ENCODE measurements at places on chromosomes 3 and 15. TPM values are rescaled to one million over a fixed set of nuclear protein-coding genes. Genes with fewer than 3 reads are reported as not detected.
A peak's percentile ranks its signal among the peaks of the same experiment; 100 is the strongest.

FEZF2 gene
- not detected for polyA plus RNA-seq

VGLL3 gene
- polyA plus RNA-seq, result 3.0 TPM

RPP25 gene
- 2.0 TPM for polyA plus RNA-seq

DNA sequence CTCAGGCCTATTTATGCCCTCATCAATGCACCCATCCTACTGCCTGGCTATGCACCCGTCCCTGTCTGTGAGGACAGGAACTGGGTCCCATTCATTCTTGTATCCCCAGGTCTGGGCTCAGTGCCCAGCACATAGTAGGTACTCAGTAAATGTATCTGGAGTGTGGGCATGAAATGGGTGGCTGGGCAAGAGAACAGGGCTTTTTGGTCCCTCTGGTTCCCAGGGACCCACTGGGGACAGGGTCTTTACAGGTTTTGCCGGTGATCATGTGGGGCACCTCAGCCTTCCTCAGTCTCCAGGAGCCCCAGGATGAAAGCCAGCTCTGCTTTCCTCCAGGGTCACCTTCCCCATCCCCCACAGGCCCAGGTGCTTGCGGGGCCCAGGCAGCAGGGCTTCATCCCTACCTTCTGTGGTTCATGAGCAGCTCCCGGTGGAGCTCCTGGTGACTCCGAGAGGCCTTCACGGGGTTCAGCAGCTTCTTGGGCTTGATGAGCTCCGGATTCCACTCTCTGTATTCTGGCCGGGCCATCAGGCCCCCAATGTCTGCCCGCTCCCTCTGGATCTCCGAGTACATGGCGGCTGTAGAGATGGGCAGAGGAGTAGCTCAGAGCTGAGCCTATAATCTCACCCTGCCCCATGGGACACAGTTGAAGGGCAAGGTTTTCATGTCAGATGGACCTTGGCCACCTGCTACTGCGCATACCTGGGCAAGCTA, 7.7 kb downstream of the FAM107A start:
- no peak for DNase-seq

DNA sequence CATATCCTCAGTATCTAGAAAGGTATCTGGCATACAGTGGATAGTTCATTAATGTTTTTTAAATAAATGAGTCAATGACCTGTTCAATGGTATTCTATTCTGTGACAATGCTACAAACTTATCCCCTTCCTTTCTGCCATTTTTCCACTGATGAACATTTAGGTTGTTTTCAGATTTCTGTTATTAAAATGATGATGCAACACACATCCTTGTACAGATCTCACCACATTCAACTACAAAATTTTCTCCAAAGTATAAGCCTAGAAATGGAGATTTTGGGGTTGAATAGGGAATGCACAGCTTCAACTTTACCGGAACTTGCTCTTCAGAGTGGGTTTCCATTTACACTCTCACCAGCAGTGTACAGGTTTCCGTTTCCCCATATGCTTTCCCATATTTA, 210.2 kb downstream of the ISL2 start:
- no peak for DNase-seq

- DNase-seq, result no peak
Observed at GRCh38 chr15:27561816-27562215, 537.3 kb downstream of the OCA2 start.

DNA sequence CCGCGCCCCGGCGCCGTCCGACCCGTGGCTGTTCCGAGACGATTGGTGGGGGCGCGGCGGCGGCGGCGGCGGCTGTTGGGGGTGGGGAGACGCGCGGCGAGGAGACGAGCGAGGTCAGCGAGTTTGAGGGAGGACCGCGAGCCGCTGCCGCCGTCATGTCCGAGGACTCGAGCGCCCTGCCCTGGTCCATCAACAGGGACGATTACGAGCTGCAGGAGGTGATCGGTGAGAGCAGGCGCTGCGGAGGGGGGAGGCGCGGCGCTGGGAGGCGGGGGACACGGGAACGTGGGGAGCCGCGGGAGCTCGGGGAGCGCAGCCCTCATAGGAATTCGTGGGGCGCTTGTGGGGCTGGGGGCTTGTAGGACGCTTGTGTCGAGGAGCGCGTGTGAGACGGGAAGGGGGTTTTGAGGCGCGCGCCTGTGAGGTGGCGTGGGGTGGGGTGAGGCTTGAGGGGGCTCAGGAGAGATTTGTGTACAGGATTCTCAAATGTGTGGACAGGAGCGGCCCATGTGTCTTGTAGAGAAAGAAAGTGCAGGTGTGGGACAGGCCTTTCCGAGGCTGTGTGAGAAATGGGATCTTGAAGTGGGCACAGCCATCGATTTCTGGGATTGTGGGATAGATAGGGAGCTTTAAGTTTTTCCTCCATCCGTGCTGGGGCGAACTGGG, 518 bp downstream of the OXSR1 start:
- peak; percentile 23 for DNase-seq

CPNE4 gene
- polyA plus RNA-seq, result 0.42 TPM

GRCh38 chr15:101070502-101071273, 151.5 kb downstream of the LRRK1 start:
- DNase-seq, result no peak

- DNase-seq, result no peak
Observed at GRCh38 chr15:49282366-49282765, 112.3 kb downstream of the GALK2 start.

Data from right renal cortex interstitium (tissue), 3 donors.